ENCODE measurements at places on chromosomes 1 and 21.

DNA sequence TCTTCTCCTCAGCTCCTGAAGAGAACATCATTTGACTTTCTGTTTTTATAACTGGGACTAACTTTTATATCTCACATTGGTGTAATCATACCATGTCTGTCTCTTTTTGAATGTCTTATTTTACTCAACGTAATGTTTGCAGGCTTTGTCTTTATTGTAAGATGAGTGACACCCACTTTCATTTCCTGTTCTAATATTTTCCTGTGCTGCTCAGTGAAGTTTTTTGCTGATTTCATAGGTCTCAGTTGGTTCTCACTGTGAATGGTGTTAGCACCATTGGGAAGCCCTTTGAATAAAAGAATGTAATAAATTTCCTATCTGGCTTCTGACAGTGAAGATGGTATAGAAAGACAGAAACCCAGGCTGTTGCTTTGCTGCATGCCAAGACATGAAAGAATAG, 84.0 kb downstream of the RAVER2 start:
- DNase-seq, result no peak

GRCh38 chr1:12230549-12231275, 882 bp downstream of the VPS13D start:
- no peak for DNase-seq

- no peak for DNase-seq
Measured at GRCh38 chr1:19457607-19458006, 27.7 kb downstream of the CAPZB start.

DNA sequence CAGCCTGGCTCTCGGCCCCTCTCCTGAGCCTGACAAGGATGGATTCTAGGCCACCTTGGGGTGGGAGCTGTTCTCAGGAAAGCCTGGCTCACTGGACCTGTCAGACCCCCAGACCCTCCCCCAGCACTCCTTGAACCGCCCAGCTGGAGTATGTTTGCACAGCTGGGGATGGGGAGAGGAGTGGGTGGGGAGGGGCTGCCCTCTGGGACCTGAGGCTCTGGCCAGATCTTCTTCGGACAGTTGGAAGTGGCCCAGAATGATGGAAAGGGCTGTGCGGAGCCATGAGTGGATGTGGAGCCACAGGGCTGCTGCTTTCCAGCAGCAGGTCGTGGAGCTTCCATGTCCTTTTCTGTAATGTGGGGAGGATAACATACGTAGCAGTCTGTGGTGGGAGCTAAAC, 43.0 kb upstream of the TRABD2B start:
- DNase-seq, result no peak

- DNase-seq, result no peak
Measured at GRCh38 chr1:107889524-107889923, 75.5 kb downstream of the VAV3 start.

DNA sequence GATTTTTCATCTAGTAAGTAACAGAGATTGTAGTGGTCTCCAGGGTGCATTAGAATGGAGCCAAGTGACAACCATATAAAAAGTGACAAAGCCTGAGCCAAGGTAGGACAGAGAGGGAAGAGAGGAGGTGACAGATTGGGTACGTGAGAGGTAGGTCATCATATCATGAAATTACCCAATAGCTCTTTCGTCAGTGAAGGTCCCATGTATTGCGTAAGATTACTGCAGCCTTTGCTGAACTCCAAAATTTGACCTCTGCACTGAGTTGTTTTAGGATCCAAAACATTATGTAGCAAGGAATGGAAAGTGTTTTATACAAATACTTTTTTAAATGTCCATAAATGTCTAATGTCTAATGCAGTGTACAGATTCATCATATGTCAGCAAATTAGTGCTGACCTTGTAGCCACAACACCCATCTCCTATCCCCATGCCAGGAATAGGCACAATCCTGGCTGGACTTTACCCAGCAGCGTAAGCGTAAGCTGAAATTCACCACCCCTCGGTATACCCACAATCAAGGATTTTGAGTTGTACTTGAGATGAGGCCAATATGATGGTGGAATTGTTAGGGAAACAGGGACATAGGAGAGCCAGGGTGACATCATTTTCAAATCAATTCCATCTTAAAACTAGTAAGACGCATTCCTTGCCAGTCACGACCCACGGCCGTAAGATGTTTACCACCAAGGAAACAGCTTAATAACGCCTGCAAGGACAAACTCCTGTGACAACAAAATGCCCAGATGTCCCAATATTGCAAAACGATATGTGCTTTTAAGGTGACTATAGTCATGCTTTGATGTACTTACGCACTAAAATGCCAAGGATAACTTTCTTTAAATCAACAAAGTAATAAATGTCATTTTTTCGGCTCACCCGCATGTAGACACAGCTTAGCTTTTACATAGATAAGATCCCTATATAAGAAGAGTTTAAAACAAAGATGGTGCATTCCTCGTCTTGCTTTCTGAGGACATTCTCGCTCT, 38.1 kb upstream of the GREM2 start:
- no peak for DNase-seq

DNA sequence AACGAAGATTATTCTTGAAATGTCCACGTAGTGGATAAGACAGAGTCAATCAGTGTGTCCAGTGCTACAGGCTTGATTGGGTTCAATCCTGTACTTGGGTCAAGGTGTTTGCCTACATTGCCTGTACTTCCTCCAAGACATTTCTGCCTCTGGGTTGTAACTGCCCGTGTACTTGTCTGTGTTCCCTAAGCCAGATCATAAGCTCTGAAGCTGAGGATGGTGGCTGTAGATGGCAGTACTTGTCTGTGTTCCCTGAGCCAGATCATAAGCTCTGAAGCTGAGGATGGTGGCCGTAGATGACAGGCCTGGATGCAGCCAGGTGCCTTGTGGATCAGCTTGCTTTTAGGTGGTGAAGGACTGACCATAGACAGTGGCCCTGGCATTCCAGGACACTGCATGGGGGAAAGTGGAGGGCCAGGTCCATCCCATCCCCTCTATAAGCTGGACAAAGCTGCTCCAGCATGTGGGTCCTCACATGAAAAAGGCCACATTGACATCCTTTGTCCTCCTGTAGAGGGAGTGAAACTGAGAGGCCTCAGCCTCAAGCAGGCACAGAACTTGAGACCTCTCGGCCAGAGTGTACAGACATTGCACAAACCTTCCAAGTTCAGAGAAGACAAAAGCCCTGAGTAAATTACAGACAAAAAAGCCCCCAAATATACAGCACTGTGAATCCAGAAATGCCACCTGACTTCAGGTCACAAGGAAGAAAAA, 2.0 kb upstream of the SRM start:
- no peak for DNase-seq

- DNase-seq, result no peak
Measured at GRCh38 chr1:166869318-166870099, 6.6 kb downstream of the TADA1 start.

GRCh38 chr21:31110430-31110829, 72.2 kb upstream of the KRTAP19-8 start:
- no peak for DNase-seq

GRCh38 chr21:45351526-45352275, 53.3 kb upstream of the COL18A1 start:
- DNase-seq, result no peak

- DNase-seq, result no peak
Measured at GRCh38 chr1:101452825-101453224, 216.0 kb downstream of the S1PR1 start.

GRCh38 chr1:177975588-177976495, 6.0 kb upstream of the SEC16B start:
- no peak for DNase-seq

DNA sequence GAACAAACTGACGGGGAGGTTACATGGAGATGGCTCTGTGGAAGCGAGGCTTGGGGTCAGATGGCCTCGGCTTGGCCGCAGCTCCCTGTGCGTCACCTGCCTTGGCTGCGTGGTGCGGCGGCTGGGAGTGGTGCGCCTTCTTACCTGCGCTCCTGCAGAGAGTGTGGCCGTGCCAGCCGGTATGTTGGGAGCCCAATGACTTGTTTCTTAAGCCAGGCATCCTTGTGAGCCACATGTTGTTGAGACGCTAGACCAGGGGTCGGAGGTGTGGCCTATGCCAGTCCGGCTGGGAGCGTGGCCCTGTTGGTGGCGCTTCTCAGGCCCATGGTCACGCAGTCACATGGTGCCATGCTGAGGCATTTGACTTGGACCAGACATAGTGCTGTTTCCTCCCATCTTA, 10.5 kb downstream of the SLX9 start:
- no peak for DNase-seq

DNA sequence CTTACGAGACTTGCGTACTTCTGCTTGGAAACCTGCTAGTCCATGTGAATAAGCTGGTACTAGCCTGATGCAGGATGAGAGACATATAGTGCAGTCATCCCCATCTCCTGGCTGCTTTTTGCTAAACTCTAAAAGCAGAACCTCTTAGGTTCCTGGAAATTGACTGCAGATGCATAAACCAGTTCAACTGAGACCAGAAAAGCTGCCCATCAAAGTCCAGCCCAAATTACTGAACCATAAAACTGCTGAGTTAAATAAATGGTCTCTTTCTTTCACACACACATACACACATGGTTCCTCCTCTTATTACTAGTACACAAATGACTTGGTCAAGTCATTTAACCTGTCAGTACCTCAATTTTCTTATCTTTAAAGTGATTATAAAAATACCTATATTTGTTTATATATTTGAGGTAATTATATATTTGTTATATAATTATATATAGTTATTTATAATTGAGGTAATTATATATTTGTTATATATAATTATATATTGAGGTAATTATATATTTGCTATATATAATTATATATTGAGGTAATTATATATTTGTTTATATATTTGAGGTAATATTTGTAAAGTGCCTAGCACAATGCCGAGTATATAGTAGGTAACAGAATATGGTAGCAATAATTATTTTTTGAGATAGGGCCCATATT, 25.2 kb upstream of the RABGAP1L start:
- no peak for DNase-seq

DNA sequence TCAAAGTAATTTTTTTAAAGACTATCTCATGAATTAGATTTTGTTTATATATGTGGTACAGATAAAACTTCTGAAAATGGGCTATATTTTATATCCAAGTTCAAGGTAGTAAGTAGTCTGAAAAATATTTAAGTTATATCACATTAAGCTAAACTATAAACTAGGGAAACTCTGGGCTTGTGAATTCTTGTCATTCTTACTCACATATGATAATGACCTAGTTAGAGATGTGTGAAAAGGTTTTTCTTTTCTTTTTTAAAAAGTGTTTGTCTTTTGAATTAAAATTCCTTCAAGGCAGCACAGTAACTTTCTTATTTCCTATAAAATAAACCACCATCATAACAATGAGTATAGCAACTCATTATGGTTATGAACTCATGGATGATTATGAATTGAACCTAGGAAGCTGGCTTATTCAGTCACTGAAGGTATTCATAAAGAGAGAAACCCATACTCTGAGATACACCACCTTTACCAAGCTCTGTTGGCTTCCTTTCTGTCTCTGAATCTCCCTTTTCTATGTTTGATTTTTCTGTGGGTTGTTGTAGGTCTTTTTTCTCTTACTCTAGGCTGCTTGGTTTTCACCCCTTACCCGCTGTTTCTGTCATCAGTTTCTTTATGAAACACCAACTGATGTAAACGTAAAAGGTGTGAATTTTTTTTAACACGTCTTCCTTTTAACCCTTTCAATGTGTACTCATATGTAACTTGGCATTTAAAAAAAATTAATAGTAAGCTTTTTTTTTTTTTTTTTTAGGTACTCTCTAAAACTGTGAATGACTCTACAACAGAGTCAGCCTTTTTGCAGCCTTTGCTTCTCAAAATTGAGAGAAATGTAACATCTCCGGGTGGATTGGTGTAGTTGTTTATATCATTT, 25.2 kb downstream of the IL12RB2 start:
- no peak for DNase-seq

DNA sequence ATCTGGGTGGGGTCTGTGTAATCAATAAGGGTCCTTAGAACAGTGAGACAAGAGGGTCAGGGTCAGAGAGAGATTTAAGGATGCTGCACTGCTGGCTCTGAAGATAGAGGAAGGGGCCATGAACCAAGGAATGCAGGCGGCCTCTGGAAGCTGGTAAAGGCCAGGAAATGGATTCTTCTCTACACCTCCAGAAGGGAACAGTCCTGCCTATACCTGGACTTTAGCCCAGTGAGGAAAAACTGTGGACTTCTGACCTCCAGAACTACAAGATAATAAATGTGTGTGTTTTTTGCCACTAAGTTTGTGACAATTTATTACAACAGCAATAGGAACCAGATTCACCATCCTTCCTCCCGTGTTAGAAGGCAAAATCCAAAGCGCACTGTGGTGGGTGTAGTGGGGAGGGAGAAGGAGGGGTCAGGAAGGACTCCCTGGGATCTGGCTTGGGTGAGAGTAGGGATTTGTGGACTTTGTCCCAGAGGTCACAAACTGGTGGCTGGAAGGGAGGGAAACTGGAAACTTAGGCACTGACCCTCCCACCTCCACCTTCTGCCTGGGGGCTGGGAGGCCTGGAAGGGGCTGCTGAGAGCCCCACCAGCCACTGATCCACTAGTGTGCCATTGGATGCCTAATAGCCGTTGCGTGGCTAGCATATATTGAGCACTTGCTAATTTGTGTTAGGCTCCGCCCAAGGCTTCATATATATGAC, 5.4 kb upstream of the CELA2A start:
- no peak for DNase-seq

- DNase-seq, result no peak
Measured at GRCh38 chr1:230399321-230400006, 26.7 kb downstream of the PGBD5 start.

DNA sequence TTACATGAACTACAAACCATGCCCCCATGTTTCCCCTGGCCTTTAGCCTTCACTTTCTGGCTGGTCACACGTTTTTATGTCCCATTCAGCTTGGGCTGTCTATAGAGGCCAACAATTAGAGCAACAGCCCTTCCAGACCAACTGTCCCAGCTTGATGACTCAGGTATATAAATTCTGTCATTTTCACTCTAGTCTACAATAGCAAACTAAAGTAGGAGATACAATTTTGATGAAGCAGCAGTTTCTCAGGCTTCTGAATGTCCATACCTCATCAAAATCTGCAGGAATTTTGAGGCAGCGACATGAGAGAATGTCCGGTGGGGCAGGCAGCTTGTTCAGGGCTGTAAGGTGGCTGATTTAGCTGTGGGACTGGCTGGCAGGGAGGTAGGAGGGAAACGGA, 45.6 kb upstream of the VAV3 start:
- DNase-seq, result no peak

- DNase-seq, result no peak
Measured at GRCh38 chr1:214676747-214677146, 73.8 kb downstream of the CENPF start.

DNA sequence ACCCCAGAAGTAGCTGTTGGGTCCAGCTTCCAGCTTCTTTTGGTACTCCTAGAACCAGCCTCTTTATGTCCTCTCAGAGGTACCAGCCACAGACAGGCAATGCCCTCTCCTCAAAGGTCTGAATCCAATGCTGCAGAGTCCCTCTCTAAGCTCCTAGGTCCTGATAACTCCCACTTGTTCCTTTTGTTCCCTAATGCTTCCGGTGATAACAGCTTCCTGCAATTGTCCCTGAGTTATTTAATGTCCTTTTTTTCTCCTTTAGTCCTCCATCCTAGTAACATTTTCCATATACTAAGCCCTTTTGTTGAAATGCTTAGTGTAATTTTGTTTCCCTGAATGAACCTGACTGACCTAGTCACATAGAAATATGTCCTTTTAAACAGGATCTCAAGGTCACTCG, 201.7 kb upstream of the BEND5 start:
- no peak for DNase-seq
